ENCODE measurements at places on chromosomes 1 and 21.

DNA sequence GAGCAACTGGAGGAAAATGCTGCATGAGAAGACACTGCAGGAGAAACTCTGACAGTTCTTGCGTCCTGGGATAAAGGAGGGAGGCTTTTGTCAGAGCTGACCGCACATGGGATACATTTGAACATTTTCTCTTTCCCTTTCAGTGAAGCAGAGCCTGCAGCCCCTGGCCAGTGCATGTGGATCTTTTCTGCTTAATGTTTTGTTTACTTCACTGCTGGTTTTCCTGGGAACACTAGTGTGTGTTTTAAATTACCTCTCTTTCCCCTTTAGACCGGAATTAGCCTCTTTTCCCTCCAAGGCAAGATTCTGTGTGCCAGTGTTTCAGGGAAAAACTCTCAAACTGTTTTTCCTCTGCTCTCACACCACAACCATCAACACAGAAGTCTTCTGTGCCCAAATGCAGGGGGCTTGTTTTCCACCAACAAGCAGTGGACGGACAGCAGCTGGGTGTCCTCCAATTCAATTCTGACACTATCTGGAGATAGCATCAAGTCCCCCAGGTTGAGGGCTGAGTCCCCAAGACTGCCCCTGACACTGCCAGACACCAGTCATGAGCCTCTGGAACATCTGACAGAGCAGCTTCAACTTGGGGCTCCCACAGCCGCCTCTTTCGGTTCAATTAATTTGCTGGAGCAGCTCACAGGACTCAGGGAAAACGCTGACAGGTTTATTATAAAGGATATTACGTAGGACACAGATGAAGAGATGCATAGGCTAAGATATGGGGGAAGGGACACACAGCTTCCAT, 136.2 kb downstream of the RHOU start:
- DNase-seq = no peak

DNA sequence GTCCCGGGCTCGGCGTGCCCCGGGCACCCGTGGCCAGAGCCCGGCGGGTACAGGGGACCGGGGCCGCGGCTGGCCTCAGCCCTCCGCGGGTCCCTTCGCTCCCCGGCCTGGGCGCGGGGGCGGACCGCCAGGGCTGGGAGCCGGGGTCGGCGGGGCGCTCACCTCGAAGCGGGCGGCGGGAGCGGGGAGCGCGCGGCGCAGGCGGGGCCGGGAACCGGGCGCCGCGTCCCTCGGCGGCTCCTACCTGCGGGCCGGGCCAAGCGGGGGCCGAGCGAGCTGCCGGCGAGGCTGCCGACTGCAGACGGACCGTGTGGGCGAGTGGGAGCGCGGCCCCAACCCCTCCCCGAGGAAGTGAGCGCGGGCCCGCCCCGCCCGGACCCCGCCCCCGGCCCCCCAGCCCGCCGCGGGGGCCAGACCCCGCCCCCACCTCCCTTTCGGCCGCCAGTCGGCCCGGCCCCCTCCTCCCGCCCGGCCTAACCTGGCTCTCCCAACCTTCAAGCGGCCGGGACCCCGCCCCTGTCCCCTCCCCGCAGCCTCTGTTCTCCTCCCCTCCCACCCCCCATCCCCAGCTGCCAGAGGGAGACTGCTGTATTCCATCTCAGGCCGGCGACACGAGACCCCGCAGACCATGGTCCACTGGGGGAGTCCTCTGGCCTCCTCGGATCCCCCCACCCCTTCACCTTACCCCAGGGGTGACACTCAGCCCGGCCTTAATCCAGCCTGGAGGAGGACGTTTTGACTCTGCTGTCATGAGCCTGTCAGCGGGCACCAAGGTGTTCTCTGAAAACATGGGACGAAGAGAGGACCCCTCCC, at the start of gene FHL3:
Gene FHL3, minus strand, starts transcription at position 320 of the 813 bp plus-strand sequence. CDS start 6,102 bp downstream, outside the sequence.
- DNase-seq = peak; percentile 87

- DNase-seq = no peak
Measured at GRCh38 chr21:27321791-27322190, 354.9 kb upstream of the ADAMTS5 start.

GRCh38 chr1:61337441-61337951, 255.1 kb downstream of the NFIA start:
- DNase-seq = no peak

- no peak for DNase-seq
Measured at GRCh38 chr1:210981490-210981889, 152.5 kb downstream of the KCNH1 start.

DNA sequence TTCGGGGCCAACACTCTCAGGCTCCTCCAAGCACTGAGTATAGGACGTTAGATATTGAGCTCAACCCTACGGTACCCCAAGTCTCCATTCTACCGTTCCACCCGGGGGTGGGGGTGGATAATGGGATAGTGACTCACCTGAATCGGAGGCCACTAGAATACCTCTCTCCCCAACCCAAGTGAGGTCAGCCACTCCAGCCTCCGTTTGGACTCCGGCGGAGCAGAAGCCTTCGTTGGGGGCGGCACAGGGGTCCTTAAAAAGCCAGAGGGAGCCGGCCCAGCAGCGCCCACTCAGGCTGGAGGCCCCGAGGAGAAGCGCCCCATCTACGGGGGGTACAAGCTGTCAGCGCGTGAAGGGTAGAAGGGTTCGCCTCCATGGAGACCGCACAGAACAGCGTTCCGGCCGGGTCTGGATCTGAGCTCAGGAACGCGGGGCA, 556 bp downstream of the WDR77 start:
- no peak for DNase-seq

DNA sequence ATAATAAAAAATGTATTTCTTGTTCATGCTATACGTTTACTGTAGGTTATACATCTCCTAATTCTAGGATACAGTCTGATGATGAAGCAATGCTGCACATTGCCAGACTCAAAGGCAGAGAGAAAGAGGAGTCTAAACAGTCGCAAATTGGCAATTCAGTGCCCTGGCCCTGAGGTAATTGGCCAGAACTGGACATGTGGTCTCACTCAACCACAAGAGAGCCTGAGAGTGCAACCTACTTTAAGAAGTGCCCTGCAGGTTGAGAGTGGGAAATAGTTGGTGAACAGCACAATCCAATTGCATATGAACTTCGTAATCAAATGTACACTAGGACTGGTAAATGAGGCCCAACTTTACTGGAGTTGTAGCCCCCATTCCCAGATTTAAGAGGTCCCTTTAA, 5.0 kb upstream of the SLC35A3 start:
- DNase-seq = no peak

DNA sequence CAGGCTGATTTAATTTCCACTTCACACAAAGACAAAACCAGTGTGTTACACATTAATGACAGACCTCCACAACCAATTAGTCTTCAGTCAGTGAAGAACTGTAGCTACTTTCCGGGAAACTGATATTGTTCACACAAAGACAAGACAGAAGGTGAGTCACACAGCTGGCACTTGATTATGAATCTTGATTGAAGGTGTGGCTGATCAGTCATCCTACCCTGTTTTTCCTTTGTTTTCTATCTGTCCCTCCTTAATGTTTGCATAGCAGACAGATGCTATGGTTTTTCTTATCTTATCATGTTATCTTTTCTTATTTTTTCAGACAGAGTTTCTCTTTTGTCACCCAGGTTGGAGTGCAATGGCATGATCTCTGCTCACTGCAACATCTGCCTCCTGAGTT, 185.1 kb upstream of the GREM2 start:
- DNase-seq = no peak

- no peak for DNase-seq
Measured at GRCh38 chr1:212651521-212651920, 43.0 kb downstream of the ATF3 start.

- no peak for DNase-seq
Measured at GRCh38 chr1:91650764-91651163, 150.1 kb downstream of the CDC7 start.

DNA sequence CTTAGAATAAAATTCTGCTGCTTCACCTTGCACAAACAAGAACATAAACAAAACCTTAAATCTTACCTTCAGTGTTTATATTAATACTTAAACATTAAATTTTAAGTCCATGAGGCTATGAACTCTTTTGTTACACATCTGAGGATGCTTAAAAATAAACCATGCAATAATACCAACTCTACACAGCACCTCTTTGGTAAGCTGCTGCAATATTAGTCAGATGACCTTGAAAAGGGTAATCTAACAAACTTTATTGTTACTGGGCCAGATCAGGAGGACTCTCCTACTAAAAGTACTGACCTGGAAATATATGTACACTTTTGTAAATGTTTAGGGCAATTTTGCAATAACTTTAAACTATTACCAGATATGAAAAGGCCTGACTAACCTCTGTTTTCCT, 763 bp downstream of the SIKE1 start:
- DNase-seq = no peak

DNA sequence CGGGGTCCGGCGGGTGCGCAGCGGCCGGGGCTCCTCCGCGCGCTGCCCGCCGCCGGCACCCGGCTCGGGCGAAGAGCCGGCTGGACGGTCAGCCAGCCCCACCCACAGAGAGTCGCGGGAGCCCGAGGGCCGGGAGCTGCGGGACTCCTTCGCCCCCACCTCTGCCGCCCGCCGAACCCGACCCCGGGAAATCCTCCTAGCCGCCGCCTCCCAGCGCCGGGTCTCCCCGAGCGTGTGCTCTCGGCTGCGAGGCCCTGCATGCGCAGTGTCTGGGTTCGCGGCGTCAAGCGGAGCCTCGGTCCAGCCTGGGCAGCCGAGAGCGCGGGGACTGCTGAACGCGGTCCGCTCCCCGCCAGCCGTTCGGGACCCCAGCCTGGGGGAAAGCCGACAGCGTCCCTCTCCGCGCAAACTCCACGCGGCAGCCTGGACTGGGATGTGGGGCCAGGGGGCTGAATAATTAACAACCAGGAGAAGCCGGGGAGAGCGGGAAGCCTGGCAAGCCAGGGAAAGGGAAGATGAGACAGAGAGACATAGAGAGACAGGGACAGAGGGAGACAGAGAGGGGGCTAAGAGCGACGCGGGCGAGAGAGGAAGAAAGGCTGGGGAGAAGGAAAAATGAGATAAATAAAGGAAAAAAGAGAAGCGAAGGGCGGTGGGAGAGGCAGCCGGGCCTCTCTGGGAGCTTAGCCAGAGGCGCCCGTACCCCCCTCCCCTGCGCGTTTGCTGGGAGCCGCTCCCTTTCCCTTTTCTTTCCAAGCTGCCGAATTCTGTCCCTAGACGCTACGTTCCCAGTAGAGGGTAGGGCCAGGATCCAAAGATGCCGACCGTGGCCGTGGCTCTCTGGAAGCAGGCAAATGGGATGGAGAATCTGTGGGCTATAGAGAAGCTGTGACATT, 64.2 kb downstream of the MEF2D start:
- no peak for DNase-seq

DNA sequence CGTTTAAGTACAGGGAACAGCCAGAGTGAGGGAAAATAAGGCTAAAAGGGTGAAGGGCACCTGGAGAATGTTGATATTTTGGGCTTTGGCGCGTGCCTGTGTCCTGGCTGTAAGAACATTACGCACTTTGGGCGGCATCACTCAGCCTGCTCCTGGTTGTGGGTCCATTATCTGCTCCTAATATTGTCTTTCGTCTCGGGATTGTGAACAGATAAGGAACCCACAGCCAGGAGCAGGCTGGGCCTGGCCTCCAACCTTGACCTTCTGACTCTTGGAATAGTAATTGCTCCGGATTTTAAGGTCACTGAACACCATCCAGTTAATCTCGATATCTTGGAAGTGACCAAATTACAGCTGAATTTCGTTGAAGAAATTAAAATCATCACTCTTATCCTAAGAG, 61.9 kb downstream of the TCP10L start:
- no peak for DNase-seq

DNA sequence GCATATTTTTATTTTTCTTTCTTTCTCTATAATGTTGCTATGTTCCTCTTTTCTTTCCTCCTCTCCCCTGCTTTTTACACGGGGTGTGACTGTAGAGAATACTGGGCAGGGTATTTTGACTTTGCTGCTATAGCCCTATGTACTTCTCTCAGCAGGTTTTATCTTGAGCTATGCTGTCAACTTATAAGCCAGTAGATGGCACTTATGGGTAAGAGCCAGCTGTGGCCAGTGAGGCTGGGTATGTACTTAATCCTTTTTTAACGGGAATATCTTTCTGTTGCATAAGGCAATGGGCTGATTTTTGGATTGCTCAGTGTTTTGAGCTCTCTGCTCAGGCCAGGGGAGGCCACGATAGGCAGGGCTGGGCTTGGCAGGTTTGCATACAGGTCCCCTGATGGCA, 99.0 kb downstream of the KCNK2 start:
- DNase-seq = peak; percentile 11

GRCh38 chr1:33454646-33455282, 17.7 kb upstream of the ZSCAN20 start:
- DNase-seq = no peak
